ENCODE measurements at places on chromosomes 1 and 21. TPM values are rescaled to one million over a fixed set of nuclear protein-coding genes. Genes with fewer than 3 reads are reported as not detected.

The OR2T34 gene
- not detected for total RNA-seq

The F5 gene
- not detected for total RNA-seq

The NECTIN4 gene
- total RNA-seq: 0.17 TPM

The C1orf226 gene
- 1.1 TPM for total RNA-seq

The SLC25A44 gene
- 15.9 TPM for total RNA-seq

The GUCA2A gene
- not detected for total RNA-seq

The UBE2Q1 gene
- 58.8 TPM for total RNA-seq

The S100B gene
- not detected for total RNA-seq

The MX2 gene
- 0.19 TPM for total RNA-seq

The GREM2 gene
- total RNA-seq: not detected

The SPRR3 gene
- total RNA-seq: not detected

The DNALI1 gene
- total RNA-seq: 0.51 TPM

The LPAR3 gene
- total RNA-seq: 0.17 TPM

The OLIG2 gene
- not detected for total RNA-seq

The BEND5 gene
- 0.47 TPM for total RNA-seq

The CD55 gene
- total RNA-seq: 130 TPM

The FAM177B gene
- not detected for total RNA-seq

The USH2A gene
- total RNA-seq: not detected

The NUAK2 gene
- total RNA-seq: 5.0 TPM

The SARS1 gene
- 178 TPM for total RNA-seq

The CYP4A22 gene
- not detected for total RNA-seq

The KCNQ4 gene
- not detected for total RNA-seq

The MMEL1 gene
- 5.4 TPM for total RNA-seq

All from dermis blood vessel endothelial cell (primary cell).